ENCODE measurements at places on chromosomes 7 and 10. TPM values are rescaled to one million over a fixed set of nuclear protein-coding genes. Genes with fewer than 3 reads are reported as not detected.

Gene FAM25A
- not detected for total RNA-seq

GRCh38 chr10:62017491-62017870 is 116.0 kb downstream of the ARID5B start:
- no peak for DNase-seq

DNA sequence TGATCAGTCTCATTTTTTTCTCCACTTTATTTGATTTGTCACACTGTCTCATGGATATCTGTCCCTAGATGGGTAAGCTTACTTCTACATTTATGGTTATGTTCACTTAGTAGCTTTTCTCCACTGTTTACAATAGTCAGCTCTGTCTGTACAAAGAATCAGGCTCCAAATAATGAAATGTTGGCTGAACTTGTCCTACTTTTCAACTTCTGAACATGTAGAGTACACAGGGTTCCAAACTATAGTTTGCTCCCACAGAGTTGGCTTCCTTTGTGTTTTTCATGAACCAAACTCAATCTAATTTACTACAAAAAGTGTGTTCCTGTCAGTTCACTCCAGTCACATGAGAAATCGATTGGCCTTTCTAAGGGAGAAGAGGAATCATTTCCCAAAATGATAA is 175.0 kb downstream of the CCDC71L start:
- no peak for DNase-seq

DNA sequence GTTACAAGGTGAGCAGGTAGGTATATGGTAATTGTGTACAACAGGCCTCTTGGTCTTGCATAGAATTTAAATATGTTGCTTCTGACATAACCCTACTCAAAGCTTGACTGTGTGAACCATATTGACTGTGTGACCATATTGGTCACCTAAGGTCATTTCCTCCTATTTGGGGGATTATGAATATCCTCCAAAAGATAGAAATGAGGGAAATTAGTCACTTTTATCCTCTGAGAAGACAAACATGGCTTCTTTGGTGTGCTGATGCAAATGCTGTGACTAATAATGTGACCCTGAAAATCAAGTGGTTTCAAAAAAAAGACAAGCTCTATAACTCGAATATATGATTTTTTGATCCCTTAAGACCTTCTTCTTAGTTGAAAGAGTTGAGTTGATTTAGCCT is 27.9 kb downstream of the IFIT5 start:
- no peak for DNase-seq
